ENCODE measurements at places on chromosomes 12 and 14. TPM values are rescaled to one million over a fixed set of nuclear protein-coding genes. Genes with fewer than 3 reads are reported as not detected.

GRCh38 chr12:45010059-45010458 is 40.8 kb downstream of the DBX2 start:
- DNase-seq = no peak

DNA sequence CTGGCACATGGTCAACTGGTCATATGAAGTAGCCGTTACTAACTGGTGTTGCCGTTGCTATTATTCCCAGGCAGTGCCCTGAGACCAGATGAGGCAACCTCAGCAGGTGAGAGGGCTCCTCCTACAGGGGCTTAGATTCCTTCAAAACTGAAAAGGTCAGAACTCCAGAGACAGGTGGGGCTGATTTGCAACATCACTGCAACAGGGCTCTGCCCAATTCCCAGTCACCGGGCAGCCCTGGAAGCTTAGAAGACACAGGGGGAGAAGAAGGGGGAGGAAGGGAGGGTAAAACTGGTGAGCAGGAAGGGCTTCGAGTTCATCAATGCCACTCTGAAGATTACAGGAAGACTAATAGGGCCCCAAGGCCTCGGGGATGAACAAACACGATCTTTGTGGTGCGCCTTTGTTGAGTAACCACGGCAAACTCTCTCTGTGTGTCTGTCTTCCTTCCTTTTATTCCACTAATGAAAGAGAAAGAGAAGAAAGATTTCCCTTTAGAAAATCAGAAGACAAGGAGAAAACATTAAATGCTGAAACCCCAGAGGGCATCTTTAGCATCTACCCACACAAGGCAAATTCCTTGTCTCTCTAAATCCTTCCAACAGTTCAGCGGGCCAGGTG is 749.1 kb upstream of the TBX3 start:
- no peak for DNase-seq

- no peak for DNase-seq
Measured at GRCh38 chr14:76133103-76133502, 18.6 kb upstream of the GPATCH2L start.

- DNase-seq = no peak
Measured at GRCh38 chr12:39138268-39138667, 232.9 kb upstream of the CPNE8 start.

DNA sequence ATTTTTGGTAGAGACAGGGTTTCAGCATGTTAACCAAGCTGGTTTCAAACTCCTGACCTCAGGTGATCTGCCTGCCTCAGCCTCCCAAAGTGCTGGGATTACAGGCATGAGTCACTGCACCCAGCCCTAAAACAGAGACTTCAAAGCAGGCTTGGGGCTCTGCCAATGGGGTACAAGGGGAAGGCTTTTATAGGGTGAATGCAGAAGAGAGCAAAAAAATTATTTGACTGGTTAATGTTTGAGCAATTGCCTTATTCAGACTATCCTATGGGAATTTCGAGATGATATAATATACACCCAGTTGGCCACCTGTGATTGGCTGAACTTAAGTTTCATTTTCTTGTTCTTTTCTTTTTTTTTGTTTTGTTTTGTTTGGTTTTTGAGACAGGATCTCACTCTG is 31.5 kb upstream of the ACTN1 start:
- no peak for DNase-seq

GRCh38 chr14:44812672-44813071 is 149.1 kb downstream of the KLHL28 start:
- DNase-seq = no peak

DNA sequence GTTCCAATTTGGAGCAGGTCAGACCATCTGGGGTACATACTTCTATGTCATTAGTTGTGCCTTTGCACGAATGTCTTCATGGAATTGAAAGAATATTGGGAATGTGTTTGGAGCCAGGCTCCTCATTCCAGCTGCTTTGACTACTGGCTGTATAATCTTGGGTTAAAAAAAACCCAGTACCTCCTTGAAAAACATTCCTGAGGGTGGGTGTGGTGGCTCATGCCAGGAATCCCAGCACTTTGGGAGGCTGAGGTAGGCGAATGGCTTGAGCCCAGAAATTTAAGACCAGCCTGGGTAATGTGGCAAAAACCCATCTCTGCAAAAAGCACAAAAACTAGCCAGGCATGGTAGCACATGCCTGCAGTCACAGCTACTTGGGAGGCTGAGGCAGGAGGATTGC is 125.6 kb downstream of the TTC8 start:
- DNase-seq = no peak

DNA sequence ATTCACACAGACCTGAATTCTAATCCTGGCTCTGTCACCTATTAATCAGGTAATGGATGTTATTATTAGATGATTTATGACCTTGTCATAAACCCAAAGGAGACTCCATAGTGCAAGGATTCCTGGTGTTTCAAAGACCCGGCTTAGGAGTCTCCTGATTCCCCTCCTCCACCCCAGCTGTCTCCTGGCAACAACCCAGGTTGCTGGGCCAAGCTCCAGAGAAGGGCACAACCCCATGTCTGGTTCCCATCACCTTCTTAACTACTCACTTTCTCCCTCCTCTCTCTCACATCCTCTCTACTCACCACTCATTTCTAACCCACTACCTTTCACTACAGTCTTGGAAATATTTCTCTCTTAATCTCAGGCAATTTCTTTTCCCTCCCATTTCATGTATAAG is 41.6 kb downstream of the RHOJ start:
- DNase-seq = no peak

DNA sequence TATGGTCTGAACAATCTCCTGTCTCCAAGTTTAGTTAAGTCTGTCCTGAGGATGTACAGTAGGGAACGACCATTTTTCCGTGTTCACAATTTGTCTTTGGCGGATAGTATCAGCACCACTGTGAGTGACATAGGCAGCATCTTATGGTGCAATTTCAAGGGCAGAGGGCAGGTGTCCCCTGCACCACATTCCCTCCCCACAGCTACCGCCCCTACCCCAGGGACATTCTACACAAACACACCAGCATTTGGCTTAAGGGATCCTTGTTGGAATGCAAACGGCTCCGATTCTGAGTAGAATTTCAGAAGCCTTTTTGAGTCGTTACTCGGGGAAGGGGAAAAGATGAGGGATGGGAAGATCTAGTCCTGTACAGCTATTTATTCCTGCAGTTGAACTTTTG is 25.1 kb upstream of the DICER1 start:
- no peak for DNase-seq

GRCh38 chr12:111405859-111406473 is at the start of gene SH2B3:
Gene SH2B3, plus strand, starts transcription at chr12:111405923. Its CDS starts 12,223 bp downstream, at chr12:111418146.
- DNase-seq = no peak

GRCh38 chr12:63935361-63935760 is 90.9 kb downstream of the SRGAP1 start:
- DNase-seq = no peak

GRCh38 chr14:56803816-56804535 is 6.3 kb downstream of the OTX2 start:
- DNase-seq = peak; percentile 53

DNA sequence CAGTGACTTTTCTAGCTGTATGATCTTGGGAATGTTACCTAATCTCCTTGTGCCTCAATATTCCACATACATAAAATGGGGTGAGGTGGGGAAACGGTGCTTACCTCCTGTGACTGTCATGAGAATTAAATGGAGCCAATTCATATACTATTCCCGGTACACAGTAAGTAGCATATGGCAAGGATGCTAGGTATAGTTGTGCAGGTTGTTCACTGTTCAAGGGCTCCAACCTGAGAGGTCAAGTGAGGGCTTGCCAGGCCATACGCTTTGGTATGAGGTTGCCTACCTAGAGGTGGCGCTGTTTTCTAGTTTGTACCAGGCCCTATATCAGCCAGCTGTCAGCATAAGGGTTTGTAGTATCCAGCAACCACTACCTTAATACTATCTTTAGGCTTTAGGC is 3.6 kb upstream of the BATF start:
- DNase-seq = no peak

DNA sequence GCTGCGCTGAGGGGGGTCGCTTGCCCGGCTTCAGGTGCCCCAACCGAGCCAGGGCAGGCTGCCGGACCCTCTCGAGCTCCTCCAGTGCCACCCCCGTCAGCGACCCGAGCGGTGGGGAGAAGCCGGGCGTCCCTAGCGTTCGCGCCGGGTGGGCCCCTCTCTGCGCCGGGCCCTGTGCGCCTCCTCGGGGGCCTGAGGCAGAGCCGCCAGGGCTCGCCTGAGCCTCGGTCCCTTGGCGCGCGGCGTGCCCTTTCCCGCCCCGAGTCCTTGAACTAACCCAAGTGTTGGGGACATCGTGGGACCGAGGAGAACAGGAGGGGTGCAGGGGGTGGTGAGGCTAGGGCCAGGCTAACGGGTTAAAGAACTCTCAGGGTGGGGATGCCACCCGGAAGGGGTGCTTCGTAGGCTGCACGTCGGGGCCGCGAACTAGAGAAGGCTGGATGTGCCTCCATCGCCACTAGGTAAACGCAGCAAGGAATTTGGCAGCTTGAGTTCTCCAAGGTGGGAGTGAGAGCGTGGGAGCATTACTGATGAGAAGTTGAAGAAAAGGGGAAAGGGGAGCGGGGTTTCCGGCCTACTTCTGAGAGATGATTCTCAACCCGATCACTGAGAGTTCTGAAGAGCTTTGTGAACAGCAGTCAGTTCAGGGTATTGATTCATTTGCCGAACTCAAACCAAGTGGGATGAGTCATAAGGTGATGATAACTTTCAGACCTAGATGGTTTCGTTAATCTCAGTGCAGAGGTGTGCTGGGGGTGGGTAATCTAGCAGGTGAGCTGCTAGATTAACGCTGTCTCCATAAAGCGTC is 618 bp downstream of the RNF34 start:
- DNase-seq = no peak

DNA sequence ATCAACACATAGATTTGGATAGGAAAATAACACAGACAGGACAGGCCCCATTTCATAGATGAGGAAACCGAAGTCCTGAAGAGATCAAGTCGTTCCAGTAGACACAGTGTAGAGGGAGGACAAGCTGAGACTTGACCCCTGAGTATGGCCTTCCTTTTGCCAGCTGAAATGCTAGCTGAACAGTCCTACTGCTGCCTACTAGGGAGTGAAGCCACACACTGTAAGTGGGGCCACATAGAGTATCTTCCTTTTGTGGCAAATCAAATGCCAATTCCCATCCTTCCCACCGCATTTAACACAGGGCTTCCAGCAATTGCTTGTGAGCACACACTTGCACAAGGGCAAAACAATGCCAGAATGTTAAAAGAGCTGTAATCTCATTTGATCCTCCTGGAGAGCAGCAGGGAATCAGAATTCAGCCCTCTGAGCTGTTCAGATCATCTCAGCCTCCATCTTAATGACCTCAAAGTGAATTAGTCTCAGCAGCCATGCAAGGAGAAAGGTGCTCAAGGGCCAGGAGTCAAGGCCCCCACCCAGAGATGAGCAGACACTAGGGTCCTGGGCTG is 380.5 kb downstream of the EMP1 start:
- DNase-seq = peak; percentile 33

DNA sequence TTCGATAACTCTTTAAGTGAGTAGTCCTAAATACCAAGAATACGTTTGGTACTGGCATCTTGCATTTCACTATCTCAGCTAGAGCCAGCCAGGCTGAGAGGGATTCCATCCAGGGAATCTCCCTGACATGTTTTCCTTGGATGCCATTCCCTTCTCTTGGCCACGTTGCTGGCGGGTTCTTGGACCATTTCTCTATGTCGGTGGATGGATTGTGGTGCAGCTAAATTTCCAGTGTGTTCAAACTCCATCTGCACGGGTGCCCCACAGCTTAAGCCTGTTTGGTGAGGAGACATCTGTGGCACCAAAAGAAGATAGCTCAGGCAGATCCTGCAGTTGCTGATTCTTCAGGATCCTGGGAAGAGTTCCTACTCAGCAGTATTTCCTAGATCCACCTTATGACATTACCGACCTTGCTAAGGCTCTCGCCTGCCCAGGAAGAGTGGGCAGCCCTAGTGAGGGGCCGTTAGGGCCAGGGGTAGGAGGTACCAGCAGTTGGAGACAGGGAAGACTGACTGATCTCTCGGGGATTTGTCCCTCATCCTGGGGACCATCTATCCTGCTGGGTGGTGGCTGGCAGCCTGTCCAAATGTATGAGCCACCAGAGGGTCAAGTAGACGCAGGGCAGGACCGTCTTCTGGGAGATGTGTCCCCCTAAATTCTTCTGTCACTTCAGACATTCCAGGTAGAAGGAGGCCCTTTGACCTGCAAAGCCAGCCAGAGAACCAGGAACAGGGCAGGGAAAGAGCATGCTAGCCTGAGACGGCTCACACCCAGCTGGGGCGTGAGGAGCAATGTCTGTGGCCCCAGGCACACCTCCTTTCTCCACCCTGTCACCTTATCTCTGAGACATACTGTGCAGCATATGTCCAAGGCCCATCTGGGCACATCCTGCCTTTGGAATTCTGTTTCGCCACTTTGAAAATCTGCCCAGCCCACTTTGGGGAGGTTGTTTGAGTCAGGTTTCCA is 72.6 kb upstream of the CAPRIN2 start:
- DNase-seq = peak; percentile 24

DNA sequence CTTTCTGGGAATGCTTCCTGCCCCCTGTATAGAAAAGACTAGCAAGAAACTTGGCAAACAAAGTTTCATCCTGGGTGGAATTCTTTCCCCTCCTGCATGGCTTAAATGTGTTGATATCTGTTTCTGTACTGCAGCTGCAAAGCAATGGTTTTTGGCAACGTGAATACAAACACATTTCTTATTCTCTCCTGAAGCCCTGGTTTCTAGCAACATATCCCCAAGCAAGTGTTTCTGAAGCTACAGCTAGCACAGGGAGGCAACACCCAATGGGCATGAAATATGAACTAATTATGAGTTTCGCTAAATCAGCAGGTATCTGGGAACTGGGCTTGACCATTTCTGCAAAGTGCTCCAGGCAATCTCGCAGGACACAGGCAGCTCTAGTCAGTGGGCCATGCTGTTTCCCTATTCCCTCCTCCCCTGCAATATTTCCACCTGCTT is 392.3 kb upstream of the TMPO start:
- DNase-seq = no peak

SLC4A8 gene
- 15.2 TPM for total RNA-seq

P2RX2 gene
- 0.84 TPM for total RNA-seq

CISTR gene
- not detected for total RNA-seq

KRT82 gene
- total RNA-seq = not detected

GLIPR1L1 gene
- total RNA-seq = 1.7 TPM

NOC4L gene
- total RNA-seq = 40.3 TPM

RTL1 gene
- not detected for total RNA-seq

PTHLH gene
- not detected for total RNA-seq

HOXC13 gene
- not detected for total RNA-seq

SDS gene
- not detected for total RNA-seq
